M059J (cell line): ENCODE measurements at places on chromosomes 12 and 14. TPM values are rescaled to one million over a fixed set of nuclear protein-coding genes. Genes with fewer than 3 reads are reported as not detected.
A peak's percentile ranks its signal among the peaks of the same experiment; 100 is the strongest.

- no peak for DNase-seq
Measured at GRCh38 chr14:24441485-24441884, 1.1 kb downstream of the SDR39U1 start.

- no peak for DNase-seq
Measured at GRCh38 chr12:16610001-16610585, 4.1 kb upstream of the LMO3 start.

DNA sequence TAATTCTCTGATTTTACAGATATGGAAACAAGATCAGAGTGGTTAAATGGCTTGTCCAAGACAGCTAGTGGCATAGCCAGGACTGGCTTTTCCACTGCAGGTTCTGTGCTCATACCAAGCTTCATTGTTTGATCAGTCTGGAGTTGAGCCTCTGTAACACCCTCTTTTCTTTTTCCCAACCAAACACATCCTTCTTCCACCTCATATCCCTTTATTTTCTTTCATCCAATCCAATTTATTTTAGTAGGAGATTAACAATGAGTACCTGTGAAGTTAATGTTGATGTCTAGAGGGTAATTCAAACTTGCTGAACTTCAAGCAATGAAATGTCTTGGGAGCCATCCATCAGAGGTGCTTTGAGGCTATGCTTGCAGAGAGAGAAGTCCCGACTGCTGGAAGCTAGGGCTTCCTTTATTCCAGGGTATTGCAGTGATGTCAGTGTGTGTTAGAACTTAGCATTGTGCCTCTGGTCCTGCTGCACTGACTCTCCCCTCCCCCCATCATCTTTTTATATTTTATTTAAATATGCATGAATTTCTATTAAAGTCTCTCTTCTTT, 452.1 kb upstream of the PDE3A start:
- no peak for DNase-seq

GRCh38 chr12:89155826-89156225, 196.5 kb downstream of the DUSP6 start:
- no peak for DNase-seq

DNA sequence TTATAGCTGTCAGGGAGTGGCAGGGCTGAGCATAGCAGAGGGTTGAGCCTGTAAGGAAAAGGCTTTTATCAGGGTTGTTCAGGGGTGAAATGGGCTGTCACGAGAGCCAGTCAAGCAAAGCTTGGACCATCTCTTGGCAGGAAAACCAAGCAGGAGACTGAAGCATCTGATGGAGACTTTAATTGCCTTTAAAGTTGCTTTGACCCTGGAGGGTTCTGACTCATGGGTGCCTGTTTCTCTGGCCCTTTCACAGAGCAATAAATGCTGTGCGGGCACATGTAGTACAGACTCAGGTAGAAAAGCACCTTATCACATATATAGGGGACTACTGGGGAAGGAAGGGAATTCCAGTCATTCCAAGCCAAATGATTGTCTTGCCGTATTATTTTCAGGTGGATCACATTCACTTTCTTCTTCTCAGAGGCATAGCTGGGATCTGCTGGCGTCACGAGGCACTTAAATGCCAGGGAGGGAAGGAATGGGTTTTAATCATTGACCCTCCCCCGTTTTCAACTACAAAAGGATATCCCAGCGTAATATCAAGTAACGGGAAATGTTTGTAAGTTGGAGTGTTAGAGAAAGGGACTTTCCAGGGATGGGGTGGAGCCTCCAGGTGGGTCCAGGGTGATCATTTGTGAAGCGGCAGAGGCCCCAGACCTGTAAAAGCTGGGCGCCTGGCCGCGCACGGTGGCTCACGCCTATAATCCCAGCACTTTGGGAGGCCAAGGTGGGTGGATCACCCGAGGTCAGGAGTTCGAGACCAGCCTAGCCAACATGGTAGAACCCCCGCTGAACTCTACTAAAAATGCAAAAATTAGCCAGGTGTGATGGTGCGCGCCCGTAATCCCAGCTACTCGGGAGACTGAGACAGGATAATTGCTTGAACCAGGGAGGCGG, 34.9 kb downstream of the PLEKHD1 start:
- peak; percentile 29 for DNase-seq

- no peak for DNase-seq
Measured at GRCh38 chr12:78149459-78149858, 318.8 kb downstream of the NAV3 start.

DNA sequence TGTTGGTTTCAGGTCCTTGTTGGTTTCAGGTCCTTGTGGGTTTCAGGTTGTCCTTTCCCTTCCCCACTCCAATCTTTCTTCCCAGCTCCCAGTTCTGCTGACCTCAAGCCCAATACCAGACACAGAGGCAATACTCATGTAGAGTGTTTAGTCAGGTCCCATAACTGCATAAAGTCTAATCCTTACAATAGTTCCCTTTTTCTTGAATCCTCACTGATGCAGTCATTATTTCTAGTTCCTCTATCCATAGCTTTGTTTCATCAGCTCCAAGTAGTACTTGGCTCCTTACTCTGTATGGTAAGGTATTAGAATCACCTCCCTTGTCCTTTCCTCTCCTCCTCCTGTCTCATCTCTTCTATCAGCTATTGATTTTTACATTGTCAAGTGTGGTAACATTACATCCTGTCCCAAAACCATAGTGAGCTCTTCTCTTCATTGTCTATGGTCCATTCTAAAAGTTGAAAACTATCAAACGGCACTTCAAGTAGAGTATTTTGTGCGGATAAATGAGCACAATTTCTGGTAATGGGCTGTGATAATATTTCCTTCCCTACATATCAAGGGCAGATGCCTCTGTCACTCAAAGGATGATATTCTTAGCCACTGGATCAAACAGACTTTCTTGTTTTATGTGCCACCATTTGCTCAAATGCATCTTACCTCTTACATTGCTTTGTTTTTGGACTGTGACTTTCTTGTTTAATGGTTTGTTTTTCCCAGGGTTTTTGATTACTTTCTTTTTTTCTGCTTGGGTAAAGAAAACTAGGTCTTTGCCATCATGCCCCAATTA, 57.2 kb upstream of the JDP2 start:
- DNase-seq, result no peak

DNA sequence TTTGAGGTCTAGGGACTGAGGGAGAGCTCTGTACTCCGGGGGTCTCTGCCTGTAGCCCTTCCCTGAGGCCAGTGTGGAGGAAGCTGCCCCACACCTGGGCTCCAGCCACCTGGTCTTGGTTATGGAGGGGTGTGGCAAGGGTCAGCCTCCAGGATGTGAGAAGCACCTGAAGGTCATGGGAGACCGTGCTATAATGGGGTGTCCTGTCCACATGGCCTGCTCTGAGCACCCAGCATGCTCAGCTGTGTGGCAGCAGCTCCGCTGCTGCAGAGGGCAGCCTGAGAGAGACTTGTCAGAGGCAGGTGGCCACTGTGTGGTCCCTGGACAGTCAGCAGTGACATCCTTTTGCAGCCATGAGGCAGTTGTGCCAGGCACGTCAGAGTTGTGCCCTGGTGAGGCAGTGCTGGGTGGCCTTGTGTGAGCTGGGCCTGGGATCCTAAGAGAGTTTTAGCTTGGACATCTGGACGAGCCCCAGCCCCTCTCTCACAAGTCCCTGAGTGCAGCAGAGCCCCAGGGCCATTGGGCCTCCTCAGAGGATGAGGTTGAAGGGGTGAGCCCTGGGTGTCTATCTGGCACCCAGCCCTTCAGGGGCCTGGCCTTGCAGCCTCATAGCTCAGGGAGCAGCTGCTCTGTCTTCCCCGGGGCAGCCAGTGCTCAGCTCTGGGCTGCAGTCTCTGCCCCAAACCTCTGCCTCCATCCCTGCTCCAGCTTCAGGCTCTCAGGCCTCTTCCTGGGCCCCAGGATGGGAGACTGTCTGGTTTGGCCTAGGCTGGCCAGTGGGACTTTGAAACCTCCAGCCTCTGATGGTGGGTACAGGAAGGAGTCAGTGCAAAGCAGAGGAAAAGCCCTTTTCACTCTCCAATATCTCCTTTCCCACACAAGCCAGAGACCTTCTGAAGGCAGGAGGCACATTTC, 7.4 kb upstream of the ATG101 start:
- DNase-seq, result no peak

DNA sequence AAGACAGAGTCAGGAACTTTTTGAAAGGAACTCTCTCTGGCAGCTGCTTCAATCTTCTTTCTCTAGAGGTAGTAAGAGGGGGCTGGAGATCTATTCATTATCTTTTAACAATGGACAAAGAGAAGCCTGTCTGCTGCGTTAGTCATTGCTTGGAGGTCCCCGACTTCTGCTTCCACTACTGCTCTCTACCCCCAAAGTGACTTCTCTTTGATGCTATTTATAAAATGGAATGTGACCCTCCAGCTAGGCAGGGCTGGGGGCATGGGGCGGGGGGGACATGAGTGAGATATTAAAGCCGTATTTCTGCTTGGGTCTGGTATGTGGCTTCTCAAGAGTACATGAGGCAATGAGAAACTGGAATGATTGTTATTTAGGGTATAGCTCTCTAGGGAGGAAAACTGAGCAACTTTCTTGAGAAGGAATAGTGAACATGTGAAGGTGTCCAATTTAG, 41.4 kb upstream of the NUDT4 start:
- DNase-seq, result peak; percentile 64

DNA sequence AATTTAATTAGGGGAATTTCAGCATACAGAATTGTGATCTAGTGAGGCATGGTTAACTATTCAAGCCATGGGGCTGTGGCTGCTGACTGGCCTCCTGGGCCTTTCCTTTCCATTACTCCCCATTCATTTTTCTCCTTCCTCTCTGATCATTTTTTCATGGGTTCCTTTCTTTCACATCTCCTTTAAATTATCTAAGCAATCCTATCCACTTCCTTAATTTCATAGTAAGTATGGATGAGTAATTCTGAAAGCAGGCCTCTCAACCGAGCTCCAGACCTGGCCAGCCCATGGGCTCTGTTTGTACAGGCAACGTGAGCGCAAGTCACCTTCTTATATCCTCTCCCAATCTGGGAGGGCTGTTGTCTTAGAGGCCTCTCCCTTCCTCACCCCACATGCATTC, 13.4 kb downstream of the CKAP4 start:
- peak; percentile 9 for DNase-seq

DNA sequence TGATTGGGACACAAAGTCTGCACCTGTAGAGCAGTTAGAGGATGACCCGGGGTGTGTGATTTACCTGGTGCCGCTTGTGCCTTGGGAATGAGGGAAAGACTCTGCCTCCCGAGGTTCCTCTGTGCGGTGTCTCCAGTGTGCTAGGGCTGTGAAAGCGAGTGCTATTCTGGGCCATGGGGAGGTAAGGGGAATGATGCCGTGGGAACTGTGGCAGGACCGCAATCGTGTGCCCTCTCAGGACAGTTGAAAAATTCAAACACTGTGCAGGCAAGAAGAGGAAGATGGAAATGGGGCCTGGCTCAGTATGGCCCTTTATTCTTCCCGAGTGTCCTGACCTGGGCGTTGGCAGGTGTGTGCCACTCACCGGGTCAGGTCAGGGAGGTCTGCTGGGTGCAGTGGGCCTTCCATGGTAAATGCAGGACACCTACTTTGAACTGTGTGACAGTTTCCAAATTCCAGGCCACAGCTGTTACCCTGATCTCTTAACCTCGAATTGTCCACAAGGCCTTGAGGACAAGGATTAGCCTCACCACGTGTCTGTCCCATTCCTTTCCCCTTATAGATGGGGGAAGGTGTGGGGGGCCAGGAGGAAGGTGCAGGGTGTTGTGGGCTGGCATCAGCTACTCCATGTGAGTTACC, 1.4 kb downstream of the SIVA1 start:
- no peak for DNase-seq

- no peak for DNase-seq
Measured at GRCh38 chr12:116325336-116325664, 47.8 kb upstream of the MED13L start.

GRCh38 chr12:131065801-131066200, 112.1 kb downstream of the ADGRD1 start:
- no peak for DNase-seq

- DNase-seq, result no peak
Measured at GRCh38 chr14:30648471-30648870, 26.4 kb downstream of the SCFD1 start.

GRCh38 chr12:24507827-24508226, 441.1 kb downstream of the BCAT1 start:
- no peak for DNase-seq

- DNase-seq, result no peak
Measured at GRCh38 chr12:97943359-97943758, 480.8 kb downstream of the RMST start.

GRCh38 chr12:26052652-26053051, 72.2 kb downstream of the BHLHE41 start:
- DNase-seq, result no peak

- no peak for DNase-seq
Measured at GRCh38 chr12:122137681-122138080, 36.3 kb downstream of the IL31 start.

GRCh38 chr14:81946834-81947798, 413.5 kb upstream of the SEL1L start:
- no peak for DNase-seq

DNA sequence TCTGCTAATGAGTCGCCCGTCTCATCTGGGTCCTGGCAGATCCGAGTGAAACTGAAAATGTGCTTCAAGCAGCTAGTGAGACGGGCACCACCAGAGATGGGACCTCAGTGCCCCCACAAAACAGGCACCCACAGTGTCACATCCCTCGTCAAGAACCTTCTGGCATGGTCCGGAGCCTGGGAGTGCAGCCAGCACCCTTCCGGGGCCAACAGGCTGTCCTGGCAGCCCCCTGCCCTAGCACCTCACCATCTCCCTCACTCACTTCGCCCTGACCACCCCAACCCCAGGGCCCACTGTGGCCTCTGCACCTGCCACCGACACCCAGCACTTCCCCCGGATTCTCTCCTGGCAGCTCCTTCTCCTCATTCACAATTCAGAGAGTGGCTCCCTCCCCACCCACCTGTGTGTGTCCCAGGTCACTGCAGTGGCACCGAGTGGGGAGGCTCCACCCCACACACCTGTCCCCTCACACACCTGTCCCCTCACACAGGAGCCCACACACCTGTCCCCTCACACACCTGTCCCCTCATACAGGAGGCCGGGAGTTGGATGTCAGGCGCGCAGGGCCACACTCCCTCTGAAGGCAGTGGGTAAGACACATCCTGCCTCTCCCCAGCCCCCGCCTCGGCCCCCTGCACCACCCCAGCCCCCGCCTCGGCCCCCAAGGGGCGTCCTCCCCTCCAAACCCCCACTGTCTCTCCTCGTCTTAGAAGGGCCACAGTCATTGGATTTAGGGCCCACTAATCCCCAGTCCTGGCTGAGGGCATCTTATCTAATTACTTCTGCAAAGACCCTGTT, 7.9 kb downstream of the GALNT9 start:
- no peak for DNase-seq

DNA sequence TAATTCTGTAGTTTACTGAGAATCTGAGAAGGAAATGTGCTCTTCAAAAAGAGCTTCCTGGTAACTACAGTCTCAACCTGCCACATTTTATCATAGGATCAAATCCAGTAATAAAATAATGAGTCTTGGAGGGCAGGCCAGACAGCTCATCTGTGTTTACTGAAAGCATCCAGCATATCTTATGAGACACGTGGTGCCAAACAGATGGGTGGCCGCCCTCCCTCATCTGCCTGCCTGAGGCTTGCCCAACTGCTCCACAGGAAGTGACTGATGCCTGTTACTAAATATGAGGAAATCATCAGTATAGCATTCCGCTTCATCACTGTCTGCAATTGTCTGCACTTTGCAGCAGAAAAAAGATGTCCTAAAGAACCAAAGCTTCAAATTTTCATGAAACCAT, 13.5 kb downstream of the DHRS7 start:
- peak; percentile 89 for DNase-seq

GRCh38 chr14:52377940-52378339, 63.8 kb downstream of the PTGER2 start:
- DNase-seq, result no peak

ATXN7L3B gene
- total RNA-seq, result 13.9 and 14.8 TPM in 2 replicates

FGF23 gene
- total RNA-seq, result not detected in 2 replicates

PDE3A gene
- total RNA-seq, result 13.5 and 18.9 TPM in 2 replicates

LRP10 gene
- 51.6 and 115 TPM in 2 replicates for total RNA-seq

DLGAP5 gene
- 78.0 and 101 TPM in 2 replicates for total RNA-seq

BATF gene
- 1.9 TPM in 1 of 2 replicates, not detected in the other for total RNA-seq

DGLUCY gene
- total RNA-seq, result 15.7 and 19.9 TPM in 2 replicates

SYT1 gene
- total RNA-seq, result 5.7 and 8.7 TPM in 2 replicates
